ENCODE measurements at places on chromosomes 1 and 21. TPM values are rescaled to one million over a fixed set of nuclear protein-coding genes. Genes with fewer than 3 reads are reported as not detected.
A peak's percentile ranks its signal among the peaks of the same experiment; 100 is the strongest.

DNA sequence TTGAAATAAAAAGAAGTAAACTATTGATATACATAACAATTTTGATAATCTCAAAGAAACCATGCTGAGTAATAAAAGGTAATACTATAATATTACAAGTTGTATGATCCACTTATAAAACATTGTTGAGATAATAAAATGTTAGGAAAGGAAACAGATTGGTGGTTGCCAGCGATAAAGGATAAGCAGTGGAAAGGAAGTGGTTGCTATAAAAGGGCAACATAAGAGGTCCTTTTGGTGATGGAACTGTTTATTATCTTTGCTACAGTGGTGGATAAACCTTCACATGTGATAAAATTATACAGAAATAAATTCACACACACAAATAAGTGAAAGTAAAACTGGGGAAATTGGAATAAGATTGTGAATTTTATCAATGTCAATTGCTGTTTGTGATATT is 15.1 kb downstream of the OR6F1 start:
- no peak for DNase-seq

DNA sequence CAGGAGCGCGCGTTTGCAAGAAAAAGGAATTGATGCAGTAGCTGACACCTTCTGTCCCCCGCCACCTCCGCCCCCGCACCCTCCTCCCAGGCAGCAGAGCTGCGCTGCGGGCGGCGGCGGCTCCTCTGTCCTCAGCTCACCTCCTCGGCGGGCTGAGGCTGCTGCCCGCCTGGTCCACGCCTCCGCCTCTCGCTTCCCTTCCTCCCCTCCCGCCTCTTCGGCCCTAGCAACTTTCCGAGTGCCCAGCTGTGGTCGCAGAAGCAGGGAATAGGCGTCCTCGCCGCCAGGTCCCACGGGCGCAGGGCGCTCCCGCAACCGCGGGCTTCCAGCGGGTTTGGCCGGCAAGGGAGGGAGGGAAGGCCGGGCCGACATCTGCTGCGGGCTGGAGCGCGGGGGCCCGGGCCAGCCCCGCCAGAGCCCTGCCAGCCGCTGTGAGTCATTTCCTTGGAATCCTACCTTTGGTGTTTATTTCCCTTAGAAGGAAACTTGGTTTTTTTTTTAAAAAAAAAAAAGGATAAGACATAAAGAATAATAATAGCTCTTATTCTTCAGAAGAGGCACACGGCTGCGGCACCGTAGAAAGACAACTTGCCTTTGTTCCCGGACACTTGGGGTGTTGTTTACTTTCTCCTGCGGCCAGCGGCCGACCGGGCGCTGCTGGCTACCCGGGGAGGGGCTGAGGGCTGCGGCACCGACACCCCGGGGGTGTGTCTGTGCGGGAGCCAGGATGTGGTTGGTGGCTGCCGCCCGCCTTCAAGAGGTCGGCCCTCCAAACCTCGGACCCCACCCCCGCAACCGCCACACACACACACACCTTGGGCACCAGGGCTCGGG is 1.1 kb downstream of the SERTAD4 start:
- peak; percentile 84 for DNase-seq

DNA sequence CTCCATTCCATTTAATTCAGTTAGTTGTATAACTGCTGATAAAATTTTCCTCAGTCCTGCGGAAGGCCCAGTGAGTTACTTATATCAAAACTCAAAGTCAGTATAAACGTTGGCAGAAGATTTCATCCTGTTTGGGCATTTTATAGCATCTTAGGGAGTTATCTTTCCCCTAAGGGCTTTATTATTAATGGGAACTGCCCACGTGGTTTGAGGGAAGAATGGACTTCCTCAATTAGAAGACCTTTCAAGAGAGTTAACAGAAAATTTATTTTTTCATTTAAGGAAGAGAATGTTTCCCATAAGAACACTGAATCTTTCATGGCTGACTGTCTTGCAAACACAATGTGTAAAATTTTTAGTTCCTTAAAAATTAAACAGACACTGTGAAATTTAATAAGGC is 400.1 kb downstream of the NEGR1 start:
- DNase-seq, result no peak

GRCh38 chr21:40547906-40548513 is 298.9 kb downstream of the DSCAM start:
- DNase-seq, result no peak

The ST6GALNAC5 gene
- total RNA-seq, result not detected

The GBP6 gene
- total RNA-seq, result not detected

GRCh38 chr1:93616221-93616995 is 65.2 kb downstream of the BCAR3 start:
- DNase-seq, result no peak

- no peak for DNase-seq
Measured at GRCh38 chr1:154154534-154155191, at the start of gene NUP210L. NUP210L (minus strand) TSS chr1:154155073.

DNA sequence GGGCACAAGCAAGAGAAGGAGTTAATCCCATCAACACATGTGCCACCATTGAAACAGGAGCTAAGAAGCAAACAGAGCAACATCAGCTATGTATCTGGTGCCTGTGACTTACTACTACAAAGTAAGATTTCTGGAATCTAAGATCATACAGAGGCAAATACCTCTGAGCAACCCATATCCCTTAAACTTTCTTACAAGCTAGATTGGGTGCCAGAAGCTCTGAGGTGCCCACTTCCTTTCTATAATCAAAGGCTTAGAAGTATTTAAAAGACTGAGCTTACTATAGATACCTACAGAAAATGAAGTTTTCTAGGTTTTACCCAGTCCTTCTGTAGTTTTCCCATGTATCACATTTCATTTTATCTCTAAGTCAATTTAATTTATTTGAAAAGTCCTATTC is 44.4 kb upstream of the ADAM30 start:
- no peak for DNase-seq

- no peak for DNase-seq
Measured at GRCh38 chr1:21696931-21697330, 27.8 kb upstream of the RAP1GAP start.

DNA sequence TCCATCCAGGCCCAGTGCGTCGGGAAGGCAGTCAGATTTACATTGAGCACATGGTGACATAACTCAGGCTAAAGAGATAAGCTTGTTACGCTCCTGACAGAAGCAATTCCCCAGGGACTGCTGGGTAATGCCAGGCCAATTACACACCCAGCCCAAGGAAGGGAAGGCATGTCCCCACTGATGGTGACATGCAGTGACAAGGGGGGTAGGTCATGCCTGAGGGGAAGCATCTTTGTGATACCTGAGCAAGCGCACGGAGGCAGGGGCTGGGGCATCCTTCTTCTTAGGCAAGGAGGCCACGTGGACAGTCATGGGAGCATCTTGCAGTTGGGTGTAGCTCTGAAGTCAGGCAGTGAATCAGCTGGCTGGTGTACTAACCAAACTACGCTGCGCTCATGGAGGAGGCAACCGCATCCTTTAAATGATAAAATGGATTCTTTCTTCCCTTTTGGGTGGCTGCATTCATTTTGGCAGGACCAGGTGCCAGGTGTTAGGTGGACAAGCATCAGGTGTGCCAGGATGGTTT is 39.6 kb upstream of the GRIK3 start:
- no peak for DNase-seq

DNA sequence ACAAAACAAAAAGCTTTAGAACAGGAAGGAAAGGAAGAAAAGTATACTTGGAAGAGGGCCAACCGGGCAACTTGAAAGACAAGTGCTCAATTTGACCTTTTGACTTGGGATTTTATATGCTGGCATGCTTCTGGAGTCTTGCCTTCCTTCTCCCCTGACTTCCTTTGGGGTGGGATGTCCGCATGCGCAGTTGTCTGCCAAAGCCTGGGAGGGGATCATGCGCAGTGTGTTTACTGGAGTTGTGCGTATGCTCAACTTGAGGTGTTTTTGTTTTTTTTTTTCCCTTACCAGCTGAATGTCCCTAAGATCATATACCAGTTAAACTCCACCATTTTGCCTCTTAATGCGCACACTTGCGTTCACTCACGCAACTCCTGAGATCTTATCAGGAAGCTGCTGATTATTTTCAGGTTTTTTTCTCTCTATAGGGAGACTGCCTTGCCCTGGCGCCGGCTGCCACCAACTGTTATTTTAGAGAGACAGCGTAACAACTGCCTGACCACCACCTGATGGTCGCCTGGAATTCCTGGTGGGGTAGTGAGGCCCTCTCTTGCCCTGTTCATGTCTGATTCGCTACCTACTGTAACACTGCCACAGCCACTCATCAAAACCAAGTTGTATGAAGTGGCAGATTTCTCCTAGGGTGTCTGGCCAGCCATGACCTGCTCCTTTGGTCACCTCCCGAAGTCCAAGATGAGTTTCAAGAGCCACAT is 138.7 kb upstream of the ZNF644 start:
- DNase-seq, result no peak

The FOXD3 gene
- not detected for total RNA-seq

DNA sequence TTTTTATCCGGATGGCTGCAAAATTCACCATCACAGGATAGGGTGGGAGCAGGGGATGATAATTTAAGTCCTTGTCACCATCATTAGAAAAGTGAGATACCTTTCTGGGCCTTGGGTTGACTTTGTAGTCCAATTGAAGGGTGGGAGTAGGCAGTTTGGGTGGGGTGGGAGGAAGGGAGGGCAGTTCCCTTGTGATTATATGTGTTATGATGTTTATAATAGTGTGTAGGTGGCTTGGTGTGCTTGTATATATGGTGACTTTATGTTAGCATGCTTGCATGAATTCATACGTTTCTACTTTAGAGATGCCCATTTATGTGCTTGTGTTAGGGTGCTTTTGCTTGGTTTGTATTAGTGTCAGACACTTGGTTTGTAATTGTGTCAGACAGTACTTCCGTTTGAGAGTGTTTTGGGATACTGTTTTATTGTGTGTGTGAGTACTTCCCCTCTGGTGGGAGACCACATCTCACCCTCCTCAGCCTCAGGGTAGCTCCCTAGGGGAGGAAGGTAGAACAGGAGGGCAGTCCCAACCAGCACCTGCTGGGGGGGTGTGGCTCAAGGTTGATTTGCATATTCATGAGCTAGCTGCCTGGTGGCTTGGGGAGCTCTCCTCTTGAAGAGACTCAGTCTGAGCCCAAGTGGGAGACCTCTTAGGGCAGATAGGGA is 6.3 kb upstream of the POU3F1 start:
- no peak for DNase-seq

The LCE2A gene
- total RNA-seq, result not detected

The SYPL2 gene
- total RNA-seq, result not detected

The STPG1 gene
- 9.3 TPM for total RNA-seq

DNA sequence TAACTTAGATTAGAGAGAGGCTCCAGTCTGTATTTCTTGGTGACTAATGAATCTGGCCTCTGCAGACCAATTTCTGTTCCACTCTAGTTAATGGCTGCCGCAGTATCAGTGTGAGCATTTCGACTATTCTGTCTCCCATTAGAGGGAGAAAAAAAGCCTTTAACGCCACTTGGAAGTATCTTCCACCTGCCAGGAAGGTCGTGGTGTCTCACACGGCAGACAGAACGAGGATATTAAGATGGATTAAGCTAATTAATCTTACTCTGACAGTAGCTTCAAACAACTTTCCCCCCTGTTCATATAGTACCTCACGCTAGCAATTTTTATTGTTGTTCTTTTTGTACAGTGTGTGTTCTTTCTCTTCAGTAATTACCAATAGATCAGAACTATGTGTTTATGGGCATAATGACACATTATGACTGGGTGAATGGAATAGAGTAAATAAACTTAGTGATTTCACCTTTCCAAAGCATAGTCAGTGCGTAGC is 153.8 kb downstream of the ADGRL2 start:
- DNase-seq, result no peak

The PBX1 gene
- 3.1 TPM for total RNA-seq
